ENCODE measurements at places on chromosomes 16 and 17.

DNA sequence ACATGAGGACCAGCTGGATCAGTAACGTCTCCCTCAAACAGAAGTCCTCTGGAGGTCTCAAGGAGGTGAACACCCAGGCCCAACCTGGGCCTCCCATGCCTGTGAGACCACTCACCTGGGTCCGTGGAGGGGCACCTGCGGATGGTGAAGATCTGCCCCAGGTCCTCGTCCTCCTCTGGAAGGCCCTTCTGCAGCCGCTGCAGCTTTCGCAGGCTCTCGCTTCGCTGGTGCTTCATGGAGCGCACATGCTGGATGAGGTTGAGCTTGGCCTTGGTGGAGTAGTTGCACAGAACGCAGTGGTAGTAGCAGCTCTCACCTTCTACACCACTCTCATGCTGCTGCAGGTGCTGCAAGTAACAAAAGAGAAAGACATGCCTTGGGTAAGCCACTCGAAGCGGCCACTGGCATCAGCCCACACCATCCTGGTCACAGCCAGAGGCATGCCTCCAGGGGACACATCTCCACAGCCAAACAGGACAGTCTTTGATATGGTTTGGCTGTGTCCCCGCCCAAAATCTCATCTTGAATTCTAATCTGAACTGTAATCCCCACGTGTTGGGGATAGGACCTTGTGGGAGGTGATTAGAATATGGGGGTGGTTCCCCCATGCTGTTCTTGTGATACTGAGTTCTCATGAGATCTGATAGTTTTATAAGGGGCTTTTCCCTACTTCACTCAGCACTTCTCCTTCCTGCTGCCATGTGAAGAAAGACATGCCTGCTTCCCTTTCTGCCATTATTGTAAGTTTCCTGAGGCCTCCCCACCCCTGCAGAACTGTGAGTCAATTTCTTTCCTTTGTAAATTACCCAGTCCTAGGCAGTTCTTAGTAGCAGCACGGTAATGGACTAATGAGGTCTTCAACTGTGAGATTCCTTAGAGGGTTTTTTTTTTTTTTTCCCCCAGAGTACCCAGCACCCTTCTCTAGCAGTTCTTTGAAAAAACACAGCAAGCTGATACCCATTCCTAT lies 158.0 kb downstream of the ZFHX3 start:
- DNase-seq = no peak

- DNase-seq = no peak
These were observed 332.8 kb downstream of the C16orf95 start for GRCh38 chr16:86984343-86984742.

- no peak for DNase-seq
These were observed 85.4 kb downstream of the ITFG1 start for GRCh38 chr16:47375423-47375822.

DNA sequence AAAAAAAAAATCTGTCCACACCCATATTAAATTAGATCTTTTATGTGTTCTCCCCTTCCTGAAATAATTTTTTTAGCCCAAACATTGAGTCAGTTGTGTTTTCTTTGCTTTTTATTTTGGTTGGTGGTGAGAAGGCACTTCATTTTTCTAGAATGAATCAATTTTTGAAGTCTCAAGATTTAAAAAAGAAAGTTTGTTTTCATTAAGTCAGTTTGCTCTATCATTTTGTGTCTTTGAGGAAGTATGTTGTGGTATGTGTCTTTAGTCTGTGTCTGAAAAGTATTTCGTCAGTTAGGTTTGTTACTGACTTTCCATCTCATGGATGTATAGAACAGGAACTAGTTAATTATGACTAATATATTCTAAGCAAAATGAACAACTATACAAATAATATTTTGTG lies 3.8 kb downstream of the IGF2BP1 start:
- DNase-seq = no peak

DNA sequence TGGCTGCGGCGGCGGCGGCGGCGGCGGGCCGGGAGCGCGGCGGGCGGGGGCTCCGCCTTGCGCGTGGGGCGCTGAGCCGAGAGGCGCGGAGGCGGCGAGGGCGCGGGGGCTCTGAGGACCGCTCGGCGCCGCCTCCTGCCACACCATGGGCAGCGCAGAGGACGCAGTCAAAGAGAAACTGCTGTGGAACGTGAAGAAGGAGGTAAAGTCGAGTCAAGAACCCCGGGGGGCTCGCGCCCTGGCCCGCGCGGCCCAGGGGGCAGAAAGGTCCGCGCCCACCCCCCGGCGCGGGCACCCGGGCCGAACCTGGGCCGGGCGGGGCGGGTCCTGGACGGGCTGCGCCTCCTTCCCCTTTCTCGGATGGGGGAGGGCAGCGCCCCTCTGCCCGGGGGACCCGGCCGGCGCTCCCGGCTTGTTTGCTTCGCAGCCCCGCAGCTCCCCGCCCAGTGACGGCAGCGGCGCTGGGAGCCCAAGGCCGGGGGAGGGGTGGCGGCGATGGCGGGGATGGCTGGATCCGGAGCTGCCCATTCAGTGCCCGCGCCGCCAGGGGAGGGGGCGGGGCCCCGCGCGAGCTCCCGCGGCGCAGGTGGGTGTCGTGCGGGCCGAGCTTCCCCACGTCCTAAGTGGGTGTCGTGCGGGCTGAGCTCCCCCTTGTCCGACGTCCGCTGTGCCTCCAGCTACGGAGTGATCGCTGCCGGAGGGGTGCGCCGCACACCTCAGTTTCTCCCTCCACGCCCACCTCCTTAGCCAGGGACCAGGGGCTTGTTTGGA lies 428 bp downstream of the SGSM2 start:
- peak; percentile 69 for DNase-seq

- no peak for DNase-seq
These were observed 6.4 kb downstream of the FCSK start for GRCh38 chr16:70460737-70461261.

- no peak for DNase-seq
These were observed 1.7 kb downstream of the TTC19 start for GRCh38 chr17:16001226-16001897.

DNA sequence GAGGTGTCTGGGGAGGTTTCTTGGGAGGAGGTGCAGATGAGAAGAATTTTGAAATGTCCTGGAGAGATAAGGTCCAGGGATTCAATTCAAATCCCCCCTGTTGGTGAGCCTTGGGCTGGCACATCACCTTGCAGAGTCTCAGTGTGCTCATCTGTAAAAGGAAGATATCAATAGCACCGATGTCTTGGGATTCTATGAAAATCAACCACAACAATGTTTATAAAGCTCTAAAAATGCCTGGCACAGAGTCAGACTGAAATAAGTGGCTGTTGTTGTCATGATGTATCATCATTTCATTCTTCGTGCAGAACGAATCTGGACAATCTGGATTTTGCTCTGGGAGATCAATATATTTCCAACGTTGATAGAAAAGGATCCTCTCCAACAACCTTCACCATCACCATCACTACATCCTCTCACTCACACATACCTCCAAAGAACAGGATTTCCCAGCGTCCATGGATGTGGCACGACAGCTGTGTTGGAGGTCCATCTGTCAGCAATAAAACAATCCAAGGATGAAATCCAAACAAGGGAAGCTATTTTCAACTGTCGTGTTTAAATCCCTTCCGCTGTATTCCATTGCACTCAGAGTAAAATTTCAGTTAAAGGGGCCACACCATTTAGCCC lies 393.7 kb upstream of the DYNLRB2 start:
- peak; percentile 44 for DNase-seq

GRCh38 chr17:33904476-33904875 lies 350.6 kb upstream of the CCL2 start:
- DNase-seq = no peak

DNA sequence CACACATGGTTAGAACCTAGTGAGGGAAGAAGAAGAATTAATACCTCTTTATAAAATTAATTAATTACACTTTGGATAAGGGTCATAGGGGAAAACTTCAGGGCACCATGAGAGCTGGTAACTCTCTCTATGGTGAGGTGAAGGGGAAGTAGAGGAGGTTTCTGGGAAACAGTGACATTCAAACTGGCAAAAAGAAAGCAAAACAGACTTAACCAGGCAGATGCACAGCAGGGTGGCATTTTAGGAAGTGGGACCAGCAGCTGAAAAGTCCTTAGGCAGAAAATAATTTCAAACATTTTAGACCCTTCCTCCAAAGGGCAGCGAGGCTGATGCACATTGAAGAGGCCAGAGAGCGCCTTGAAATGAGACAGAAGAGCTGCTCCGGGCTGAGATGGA lies 157.8 kb downstream of the CDH13 start:
- DNase-seq = no peak

DNA sequence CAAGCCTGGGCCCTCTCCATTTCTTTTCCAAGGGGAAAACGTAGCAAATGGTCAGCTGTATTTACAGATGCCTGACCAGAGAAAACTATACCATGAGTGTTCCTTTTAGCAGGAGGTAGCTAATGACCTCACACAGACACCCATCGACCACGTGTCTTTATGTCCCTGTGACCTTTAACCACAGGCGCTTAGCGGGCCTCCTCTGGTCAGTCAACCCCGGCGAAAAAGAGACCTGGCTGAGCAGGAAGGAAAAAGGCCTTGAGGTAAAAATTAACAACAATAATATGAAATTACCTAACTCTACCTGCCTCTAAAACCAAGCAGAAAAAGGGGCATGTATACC lies 9.1 kb downstream of the NUDT16L1 start:
- DNase-seq = no peak

DNA sequence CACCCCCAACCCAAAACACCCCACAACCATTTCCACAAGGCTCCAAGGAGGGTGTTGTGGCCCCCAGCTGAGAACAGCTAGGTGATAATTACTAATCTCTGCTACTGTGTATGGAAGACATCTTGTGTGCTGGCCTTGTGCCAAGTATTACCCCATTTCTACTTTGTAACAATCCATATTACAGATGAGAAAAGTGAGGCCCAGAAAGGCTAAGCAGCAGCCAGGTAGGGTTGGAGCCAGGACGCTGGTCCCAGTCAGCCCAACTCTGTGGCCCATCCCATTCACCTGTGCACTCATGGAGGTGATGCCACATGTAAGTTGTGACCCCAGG lies 12.4 kb upstream of the PEMT start:
- DNase-seq = no peak

DNA sequence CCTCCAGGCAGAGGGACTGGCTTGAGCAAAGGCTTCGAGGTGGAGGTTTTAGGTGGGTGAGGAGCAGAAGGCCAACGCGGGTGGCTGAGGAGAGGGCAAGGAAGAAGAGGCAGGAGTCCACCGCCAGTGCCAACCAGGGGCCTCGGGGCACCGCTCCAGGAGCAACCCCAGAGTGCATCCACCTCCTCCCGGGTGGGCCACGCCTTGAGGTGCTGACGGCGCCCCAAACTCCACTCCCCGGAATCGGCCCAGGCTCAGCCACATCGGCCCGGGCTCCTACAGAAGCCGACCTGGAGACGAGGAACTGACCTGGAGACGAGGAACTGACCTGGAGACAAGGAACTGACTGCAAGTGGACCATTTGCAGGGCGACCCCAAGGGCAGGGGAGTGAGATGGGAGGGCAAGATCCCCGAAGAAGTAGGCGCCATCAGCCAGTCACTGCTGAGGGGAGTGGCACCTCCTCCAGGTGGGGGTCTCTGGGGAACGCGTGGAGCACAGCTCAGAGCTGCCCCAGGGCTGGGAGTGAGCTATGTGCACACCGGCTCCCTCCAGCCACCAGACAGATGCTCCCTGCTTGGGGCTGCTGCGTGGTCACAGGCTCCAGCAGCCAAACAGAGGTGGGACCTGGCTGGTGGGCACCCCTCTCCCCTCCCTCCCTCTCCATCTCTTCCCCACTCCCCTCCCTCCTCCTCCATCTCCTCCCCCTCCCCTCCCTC lies 29.2 kb upstream of the CBFA2T3 start:
- no peak for DNase-seq

- no peak for DNase-seq
These were observed 74.3 kb downstream of the LMF1 start for GRCh38 chr16:896261-897199.

DNA sequence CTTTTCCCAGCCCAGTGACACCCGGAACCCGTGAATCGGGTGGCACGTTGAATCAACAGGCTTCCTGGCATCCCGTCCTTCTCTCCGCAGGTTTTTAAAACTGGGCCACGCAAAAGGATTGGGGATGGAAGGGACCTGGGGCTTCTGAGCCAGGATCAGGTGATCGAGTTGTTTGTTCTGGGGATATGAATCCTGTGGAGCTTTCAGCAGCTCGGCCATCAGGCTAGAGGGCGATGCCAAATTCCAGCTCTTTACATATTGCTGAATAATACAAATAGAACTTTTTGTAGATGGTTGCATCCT lies 473 bp downstream of the SUPT6H start:
- DNase-seq = no peak

- DNase-seq = no peak
These were observed 277.2 kb downstream of the CPPED1 start for GRCh38 chr16:12526515-12526914.

DNA sequence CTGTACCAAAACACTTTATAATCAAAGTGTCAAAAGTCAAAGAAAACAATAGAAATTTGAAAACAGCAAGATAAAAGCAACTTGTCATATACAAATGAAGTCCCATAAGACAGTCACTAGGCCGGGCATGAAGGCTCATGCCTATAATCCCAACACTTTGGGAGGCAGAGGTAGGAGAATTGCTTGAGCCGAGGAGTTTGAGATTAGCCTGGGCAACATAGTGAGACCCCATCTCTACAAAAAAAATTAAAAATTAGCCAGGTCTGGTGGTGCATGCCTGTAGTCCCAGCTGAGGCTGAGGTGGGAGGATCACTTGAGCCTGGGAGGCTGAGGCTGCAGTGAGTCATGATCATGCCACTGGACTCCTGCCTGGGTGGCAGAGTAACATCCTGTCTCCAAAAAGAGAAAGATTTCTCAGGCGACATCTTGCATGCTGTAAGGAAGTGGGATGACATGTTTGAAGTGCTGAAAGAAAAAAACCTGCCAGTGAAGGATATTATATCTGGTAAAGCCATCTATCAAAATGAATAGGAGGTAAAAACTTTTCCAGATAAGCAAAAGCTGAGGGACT lies 98.7 kb upstream of the NACA2 start:
- peak; percentile 42 for DNase-seq

DNA sequence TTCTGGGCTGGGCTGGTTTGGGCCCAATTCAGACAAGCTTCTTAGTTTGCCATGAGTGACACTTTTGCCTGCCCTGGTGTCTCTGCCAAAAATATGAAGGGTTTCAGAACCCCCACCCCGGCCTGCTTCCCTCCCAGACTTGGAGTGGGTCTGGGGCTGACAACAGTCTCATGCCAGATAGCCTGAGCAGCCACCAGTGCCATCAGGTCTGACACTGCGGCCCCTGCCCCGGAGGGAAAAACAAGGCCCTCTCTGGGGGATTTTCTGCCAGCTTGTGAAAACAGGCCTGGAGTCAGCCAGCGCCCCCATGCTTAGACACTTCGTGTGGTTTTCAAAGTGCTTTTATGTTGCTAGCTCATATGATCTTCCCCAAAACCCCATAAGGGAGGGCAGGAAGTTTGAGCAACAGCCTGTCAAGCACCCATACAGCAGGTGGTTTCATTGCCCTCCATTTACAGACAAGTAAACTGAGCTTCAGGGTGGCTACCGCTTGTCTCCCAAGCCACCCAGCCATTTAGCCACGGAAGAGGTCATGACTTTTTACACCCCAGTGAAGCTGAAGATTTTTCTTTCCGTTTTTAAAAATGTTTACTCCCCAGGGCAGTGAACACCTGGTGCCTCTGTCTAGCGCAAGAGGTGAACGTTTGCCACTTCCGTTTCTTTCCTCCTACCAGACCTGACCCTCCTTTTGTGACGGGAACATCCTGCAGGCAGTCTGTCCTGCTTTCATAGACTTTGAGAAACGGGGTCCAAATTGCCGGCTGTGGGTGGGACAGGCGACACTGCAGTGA lies 300.6 kb downstream of the SEC14L1 start:
- no peak for DNase-seq

- DNase-seq = no peak
These were observed 147.3 kb downstream of the PCTP start for GRCh38 chr17:55898195-55898594.
